Renal cortex interstitium (tissue), 15 donors: ENCODE measurements at places on chromosomes 2 and 18. TPM values are rescaled to one million over a fixed set of nuclear protein-coding genes. Genes with fewer than 3 reads are reported as not detected.

TSN gene
- polyA plus RNA-seq: 90.8 TPM

INHBB gene
- polyA plus RNA-seq: 0.27 TPM

NEU2 gene
- polyA plus RNA-seq: not detected

SNED1 gene
- 6.1 TPM for polyA plus RNA-seq

AGPS gene
- polyA plus RNA-seq: 43.7 TPM
